ENCODE measurements at places on chromosomes 5 and 9.

DNA sequence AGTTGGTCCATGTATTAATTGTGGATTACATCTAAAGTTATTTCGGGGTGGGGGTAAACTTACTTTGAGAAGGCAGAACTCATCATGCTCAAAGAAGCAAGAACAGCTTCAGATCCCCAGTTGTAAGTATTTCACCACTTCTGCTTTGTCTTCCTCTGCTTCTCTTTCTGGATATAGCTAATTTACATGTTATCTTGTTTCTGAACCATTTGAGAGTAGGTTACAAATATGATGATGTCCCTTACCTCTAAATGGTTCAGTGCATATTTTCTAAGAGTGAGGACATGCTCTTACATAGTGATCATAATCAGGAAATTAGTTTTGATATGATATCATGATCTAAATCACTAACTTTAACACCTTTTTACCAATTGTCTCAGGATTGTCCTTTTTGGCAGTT is 11.9 kb downstream of the TRIO start:
- no peak for DNase-seq

DNA sequence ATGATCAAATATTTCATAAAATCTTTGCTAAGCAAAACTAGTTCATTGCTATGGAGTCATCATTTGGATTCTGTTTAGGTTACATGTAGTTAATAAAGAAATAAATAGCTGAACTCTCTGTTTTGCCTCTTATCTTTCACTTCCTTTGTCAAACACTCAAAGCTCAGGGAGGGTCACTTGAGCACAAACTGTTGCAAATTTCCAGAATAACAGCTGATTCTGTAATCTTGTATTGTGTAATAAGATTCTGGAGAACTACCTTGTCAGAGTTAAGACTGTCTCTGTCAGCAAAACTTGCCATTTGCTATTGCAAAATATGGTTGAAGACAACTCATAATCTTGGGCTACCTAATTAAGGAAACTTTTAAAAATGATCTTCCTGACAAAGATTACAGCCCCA is 182.0 kb upstream of the MOCS2 start:
- no peak for DNase-seq

DNA sequence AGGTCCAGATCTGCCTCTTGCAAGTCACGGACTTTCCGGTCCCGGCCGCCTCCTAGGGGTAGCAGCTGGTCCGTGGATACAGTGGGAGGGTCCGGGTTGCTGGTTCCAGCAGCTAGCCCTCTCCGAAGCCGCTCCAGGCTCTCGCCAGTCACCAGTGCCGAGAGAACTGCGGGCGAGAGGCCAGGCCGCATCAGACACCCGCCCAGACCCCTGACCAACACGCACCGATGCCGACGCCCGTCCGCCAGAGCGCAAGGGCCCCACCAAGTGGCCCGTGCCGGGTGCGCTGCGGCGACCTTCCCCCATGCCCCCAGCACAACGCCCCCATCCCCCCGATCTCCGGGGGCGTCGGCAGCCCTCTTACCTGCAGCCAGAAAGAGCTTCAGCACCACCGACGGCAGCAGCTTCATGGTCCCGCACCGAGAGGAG is 470 bp downstream of the HBEGF start:
- peak; percentile 77 for DNase-seq

DNA sequence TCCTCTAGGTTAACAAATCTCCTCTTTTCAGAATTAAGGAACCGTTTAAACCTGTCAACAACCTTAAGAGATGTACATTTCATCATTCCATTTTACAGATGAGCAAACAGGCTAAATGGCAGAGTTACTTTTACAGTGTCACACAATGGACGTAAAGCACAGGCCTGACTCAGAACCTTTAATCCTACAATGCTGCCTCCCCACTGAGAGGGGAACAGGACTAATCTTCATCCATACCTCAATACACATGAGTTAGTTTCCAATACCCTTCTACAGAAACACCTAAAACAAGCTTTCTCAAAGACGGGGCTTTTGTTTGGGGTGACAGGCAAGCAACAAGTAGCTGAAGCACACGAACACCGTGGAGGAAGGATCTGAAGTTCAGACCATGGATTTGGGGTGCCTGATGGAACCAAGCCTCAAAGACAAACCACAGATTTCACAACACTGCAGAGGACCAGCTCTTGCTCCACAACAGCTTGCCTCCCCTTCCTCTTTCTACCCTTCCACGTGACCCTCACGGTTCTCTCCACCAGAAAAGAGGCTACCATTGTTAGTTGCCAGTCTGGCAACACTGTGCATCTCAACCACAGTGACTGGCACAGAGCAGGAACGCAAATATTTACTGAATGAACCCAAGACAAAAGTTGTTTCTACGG is 1.8 kb downstream of the RNF130 start:
- DNase-seq: peak; percentile 95

GRCh38 chr5:150289551-150290390 is at the start of gene CAMK2A:
Gene CAMK2A, minus strand, starts transcription at chr5:150289773. Its CDS starts 148 bp downstream, at chr5:150289625.
- peak; percentile 92 for DNase-seq

- peak; percentile 55 for DNase-seq
These were observed 1.5 kb downstream of the SH3GLB2 start for GRCh38 chr9:129026442-129027223.

Measured in Ammon's horn (tissue), 1 donor.